ENCODE measurements at places on chromosomes 11 and 22. TPM values are rescaled to one million over a fixed set of nuclear protein-coding genes. Genes with fewer than 3 reads are reported as not detected.

GRCh38 chr11:117900720-117901440 lies 24.4 kb upstream of the FXYD6 start:
- DNase-seq, result no peak

DNA sequence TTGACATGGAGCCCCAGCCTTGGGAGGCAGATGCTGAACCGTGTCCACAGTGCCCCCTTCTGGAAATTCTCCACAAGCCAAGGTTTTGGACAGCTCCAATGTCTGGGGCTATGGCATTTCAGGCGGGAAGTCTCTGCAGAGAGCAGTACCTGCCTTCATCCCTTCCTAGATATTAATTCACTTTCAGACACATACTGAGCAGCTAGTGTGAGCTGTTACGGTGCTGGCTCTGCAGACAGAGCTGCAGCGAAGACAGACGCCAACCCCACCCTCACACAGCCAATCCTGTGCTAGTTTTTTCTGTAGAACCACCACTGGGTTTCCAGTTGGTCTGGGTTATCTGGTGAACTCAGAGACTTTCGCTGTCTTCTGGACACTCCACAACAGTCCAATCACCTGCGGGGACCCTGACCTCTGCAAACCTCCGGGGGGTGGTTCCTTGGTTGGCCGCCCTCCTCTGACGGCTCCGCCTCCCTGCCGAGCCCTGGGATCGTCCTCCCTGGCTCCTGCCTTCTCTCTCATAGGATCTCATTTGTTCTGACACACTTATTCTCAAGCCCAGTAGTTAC lies 9.1 kb downstream of the LMF2 start:
- DNase-seq, result no peak

DNA sequence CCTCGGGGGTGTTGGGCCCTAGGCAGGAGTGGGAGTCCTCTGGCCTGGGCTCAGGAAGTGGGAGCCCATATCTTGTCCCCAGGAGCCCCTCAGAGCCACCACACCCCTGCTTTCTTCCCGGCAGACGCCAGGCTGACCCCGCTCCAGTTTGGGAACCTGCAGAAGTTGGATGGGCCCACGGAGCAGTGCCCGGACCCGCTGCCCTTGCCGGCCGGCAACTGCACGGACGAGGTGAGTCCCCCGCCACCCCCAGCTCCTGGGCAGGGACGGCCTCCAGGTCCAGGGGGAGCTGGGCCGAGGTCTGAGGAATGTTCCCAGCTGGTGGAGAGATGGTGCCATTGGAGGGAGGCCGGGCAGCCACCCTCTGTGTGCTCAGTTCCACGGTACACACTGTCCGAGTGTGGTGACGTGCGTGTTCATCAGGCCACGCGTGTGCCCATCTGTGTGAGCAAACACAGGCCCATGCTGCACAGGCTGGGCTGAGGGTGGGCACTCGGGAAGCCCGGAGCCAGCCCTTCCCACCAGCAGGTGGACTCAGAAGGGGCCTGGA lies 4.8 kb downstream of the MUC5B start:
- no peak for DNase-seq

DNA sequence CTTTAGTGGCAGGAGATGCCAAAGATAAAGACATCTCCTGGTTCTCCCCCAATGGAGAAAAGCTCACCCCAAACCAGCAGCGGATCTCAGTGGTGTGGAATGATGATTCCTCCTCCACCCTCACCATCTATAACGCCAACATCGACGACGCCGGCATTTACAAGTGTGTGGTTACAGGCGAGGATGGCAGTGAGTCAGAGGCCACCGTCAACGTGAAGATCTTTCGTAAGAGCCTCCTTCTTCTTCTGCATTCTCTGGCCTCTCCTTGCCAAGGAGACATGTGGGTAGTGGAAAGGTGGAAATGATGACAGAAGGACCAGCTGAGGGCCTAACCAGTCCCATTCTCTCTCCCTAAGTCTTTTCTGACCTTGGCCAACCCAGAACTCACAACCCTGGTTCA lies 110.1 kb upstream of the TTC12 start:
- DNase-seq, result no peak

The AGBL2 gene
- 14.9 TPM for polyA plus RNA-seq

The CSRP3 gene
- polyA plus RNA-seq, result 0.29 TPM

DNA sequence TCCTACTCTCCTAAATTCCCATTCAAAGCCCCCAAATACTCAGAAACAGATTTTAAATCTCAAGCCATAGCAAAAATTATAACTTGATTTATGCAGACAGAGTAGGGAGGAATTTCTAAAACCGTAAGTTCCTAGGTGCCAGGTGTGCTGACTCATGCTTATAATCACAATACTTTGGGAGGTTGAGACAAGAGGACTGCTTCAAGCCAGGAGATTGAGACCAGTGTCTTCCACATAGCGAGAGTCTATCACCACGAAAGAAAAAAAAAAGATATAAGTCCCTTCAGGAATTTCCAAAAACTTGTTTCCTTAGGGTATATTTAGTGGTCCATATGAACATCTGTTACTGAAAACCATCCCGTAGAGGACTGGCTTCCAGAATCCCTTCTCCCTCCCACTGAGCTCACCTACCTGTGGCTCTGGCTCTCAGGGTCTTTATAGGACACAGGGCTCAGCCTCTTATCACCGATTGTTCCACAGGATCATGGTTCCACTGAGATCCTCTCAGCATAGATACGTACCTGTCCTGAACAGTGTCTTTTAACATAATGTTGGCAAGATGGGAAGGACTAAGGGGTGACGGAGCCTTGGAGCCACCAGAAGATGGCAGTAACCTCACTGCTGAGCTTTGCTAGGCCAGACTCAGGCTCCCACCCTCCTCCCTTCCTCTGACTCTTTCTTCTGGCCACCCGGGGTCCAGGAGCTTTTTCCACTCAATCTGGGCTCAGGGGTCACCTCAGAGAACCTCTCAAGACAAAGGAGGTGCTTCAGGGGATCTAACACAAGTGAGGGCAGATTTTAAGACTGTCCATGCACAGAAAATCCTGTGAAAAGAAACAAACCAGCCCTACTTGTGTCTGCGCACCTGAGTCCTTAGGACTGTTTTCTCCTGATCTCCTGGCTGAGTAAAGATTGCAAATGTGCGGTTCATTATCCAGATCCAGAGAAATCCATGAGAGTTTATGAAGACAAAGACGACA lies 117.5 kb upstream of the TOP3B start:
- DNase-seq, result no peak

- no peak for DNase-seq
Observed at GRCh38 chr11:67500484-67500821, 4.7 kb downstream of the PITPNM1 start.

Measured in renal cortex interstitium (tissue), 15 donors.